ENCODE measurements at places on chromosomes 13 and 19. TPM values are rescaled to one million over a fixed set of nuclear protein-coding genes. Genes with fewer than 3 reads are reported as not detected.

Gene CUL4A
- 109 TPM for total RNA-seq

Gene ZNF814
- 24.3 TPM for total RNA-seq

Gene PRODH2
- total RNA-seq = not detected

Gene LATS2
- 8.6 TPM for total RNA-seq

Gene STAP2
- total RNA-seq = 14.2 TPM

Gene PIBF1
- total RNA-seq = 11.6 TPM
